RWPE2 (cell line): ENCODE measurements at places on chromosomes 2 and 18.

GRCh38 chr18:39772155-39772919 is 2182.7 kb upstream of the PIK3C3 start:
- DNase-seq: no peak

GRCh38 chr2:223338016-223338415 is 264.1 kb downstream of the SCG2 start:
- DNase-seq: no peak

DNA sequence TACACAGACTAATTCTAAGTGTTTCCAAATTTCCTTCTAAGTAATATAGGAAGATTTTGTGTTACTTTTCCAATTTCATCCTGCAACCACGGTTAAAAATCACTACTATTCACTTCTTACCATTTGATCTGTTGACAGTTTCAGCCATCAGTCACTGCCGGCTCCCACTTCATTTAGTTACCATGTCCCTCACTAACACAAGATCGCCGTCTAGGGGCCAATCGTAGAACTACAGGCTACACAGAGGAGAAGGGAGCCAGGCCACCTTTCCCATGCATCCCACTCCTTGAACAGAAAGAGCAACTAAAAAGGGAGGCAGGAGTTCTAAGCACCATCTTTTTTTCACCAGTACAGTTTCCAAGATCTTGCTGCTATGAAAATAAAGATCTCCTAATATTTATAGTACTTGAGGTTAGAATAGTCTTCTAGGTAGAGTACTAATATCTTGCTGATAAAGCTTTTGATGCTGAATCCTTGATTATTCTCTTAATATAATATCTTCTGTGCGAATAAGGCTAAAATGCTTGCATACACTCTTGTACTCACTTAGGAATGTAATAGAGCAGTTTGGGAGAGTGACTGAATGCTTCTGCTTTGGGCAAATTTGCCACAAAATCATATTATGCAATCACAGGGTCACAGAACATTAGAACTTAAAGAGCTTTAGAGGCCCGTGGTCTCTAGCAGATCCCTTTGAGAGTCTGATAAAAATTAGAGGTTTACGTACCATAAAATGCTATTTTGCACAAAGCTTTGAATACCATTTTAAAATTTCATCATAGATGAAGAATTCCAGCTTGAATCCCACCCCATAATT is 39.5 kb upstream of the CYP1B1 start:
- DNase-seq: no peak

- DNase-seq: no peak
These were observed 749.7 kb downstream of the CNTNAP5 start for GRCh38 chr2:124774781-124775180.

- no peak for DNase-seq
These were observed 9.3 kb upstream of the MTERF4 start for GRCh38 chr2:241111440-241111805.

GRCh38 chr2:126749537-126749936 is 93.6 kb downstream of the GYPC start:
- no peak for DNase-seq

GRCh38 chr2:72895759-72896281 is 8.6 kb downstream of the SPR start:
- DNase-seq: no peak
